ENCODE measurements at places on chromosomes 1 and 21.

DNA sequence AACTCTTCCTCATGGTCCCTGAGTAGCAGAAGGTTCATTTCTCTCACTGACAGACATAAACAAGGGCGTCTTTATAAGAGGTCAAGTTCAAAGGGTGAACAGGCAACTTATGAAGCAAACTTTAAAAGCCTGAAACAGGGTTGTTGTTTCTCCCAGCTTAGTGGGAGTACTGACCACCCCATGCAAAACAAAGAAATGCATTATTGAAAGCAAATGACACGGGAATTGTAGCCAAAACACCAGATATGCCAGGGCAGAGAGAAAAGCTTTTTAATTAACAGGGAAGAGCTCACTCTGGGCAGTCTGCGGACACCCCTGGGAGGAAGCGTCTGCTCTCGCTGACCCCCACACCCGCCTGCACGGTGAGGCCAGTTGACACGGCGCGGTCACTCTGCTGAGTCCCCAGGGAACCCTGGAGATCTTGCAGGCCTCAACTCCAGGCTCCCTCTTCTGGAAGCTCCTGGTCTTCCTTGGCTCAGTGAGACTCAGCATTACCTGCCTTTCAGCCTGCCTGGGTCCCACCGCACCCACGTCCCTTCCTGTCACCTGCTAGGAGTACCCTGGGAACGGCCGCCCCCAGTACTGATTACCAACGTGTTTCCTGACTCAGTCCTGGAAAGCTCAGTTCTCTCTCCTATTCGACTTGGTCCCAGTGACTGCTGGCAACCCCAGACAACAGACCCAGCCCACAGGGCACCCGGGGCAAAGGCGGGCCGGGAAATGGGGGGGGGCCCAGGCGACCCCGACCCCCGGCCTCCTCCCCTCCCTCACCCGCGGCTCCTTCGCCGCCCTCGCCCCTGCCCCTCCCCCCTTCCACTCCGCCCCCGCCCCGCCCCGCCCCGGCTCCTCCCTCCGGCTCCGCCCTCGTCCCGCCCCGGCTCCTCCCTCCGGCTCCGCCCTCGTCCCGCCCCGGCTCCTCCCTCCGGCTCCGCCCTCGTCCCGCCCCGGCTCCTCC, 972 bp downstream of the CFAP410 start:
- DNase-seq: peak; percentile 85

- DNase-seq: no peak
These were observed 38.8 kb upstream of the HIVEP3 start for GRCh38 chr1:41957568-41957967.

GRCh38 chr1:109799445-109799844, 35.7 kb upstream of the EPS8L3 start:
- no peak for DNase-seq

DNA sequence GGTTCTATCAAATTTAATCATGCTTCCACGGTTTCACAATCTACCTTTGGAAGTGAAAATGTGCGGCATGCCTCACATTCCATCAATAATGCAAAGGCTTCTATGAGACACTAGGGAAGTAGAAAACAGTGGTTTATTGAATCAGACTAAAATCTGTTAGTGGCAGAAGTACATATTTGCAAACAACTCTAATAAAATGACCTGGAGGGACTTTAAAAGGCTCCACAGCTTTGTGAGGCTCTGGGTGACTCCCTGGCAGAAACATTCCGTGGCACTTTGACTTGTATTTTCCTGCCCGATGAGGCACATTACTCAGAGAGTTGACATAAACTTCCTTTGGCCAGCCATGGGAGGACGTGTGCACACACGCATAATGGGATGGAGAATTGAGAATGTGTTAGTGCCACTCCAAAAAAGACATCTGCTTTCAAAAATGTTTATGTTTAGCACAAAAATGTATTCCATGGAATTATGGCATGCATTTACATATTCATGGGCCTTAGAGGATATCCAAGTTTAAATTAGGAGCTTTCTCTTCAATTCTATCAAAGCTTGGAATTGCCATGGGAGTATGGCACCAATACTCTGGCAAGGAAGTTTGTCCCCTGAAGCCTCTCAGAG, 60.0 kb upstream of the SSX2IP start:
- DNase-seq: no peak

- no peak for DNase-seq
These were observed 2.8 kb downstream of the LINGO4 start for GRCh38 chr1:151802372-151802771.

DNA sequence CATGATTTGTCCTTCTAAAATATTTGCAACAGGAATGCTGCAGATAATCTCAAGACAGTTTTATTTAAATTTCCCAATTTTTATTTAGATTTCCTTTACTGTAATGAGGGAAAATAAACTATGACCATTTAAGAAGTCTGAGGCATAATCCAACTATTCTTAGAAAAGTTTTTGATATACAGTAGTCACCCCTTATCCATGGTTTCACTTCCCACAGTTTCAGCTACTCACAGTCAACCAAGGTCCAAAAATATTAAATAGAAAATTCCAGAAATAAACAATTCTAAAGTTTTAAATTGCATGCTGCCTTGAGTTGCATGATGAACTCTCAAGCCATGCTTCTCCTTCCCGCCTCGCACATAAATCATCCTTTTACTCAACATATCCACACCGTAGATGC, 33.3 kb downstream of the TOR3A start:
- no peak for DNase-seq

- peak; percentile 1 for DNase-seq
These were observed 125.2 kb upstream of the PTBP2 start for GRCh38 chr1:96596226-96596922.

- DNase-seq: peak; percentile 89
These were observed 14.3 kb upstream of the ALG14 start for GRCh38 chr1:95086949-95087533.

GRCh38 chr1:182111496-182111895, 50.0 kb upstream of the ZNF648 start:
- DNase-seq: no peak

DNA sequence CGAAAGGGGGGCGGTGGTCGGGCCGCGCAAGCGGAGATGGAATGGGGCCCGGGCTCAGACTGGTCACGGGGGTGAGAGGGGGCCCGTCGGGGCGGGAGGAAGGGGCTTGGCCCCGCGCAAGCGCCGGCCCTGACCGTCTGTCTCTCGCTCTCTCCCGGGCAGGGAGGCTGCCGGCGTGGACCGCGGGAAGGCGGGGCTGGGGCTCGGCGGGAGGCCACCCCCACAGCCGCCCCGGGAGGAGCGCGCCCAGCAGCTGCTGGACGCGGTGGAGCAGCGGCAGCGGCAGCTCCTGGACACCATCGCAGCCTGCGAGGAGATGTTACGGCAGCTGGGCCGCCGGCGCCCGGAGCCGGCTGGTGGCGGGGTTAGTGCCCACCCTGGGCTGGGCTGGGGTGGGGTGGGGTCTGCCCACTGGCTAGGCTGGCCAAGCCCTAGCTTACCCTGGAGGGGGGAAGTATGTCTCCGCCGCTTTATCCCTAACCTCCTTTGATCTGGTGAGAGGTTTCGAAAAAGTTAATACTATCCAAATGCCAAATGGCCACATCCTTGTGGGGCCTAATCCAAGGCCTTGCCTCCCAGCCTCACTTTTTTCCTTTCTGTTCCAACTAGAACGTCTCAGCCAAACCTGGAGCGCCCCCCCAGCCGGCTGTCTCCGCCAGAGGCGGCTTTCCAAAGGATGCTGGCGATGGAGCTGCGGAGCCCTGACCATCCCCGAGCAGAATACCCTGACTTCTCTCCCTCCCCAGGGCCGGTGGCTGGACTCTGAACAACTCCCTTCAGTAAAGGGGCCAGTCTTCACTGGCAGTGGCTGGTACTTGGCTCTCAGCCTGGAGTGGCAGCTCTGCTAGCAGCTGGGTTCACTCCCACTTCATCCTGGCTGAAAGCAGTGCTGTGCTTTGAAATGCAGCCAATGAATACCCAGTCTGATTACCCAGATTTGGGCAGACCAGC, 636 bp upstream of the YRDC start:
- DNase-seq: peak; percentile 42

- DNase-seq: no peak
These were observed 137.7 kb downstream of the LEPR start for GRCh38 chr1:65558215-65558614.

DNA sequence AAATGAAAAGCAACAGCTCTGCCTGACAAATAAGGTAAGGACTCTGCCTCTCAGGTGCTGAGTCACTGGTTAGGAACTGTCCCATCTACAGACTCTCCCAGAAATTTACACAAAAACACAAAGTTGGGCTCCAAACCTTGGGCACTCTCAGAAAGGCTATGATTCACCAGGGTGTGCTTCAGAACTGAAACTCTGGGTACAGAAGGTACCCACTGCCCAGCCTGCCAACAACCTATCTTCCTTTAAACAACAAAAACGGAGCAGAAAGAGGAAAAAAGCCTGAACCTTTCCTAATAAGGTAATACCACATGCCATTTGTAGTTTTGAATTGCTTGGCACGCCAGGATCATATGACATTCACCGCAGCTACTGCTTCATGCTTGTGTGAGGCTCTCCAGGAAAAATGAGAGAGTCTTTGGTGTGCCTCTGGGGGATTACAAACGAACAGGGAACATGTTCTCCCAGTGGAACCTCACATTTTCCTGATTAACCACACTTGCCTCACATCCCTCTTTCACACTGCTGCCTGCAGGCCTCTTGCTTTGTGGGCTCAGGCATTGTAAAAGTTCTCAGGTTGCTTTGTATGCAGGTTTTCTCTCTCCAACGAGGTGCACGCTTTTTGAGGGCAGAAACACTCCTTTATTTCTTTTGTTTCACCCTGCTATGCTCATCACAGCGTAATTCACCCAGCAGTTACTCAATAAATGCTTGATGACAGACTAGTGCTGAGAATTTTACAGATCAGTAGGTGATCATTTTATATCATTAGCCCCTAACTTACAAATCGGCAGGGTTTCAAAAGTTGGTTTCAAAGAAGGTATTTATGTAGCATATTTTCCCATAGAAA, 65.1 kb downstream of the GADD45A start:
- DNase-seq: peak; percentile 66

Measured in COLO829 (cell line).